CD4-positive, alpha-beta T cell treated with Interferon alpha-2 for 1 hour (primary cell): ENCODE measurements at places on chromosomes 12 and 14.

DNA sequence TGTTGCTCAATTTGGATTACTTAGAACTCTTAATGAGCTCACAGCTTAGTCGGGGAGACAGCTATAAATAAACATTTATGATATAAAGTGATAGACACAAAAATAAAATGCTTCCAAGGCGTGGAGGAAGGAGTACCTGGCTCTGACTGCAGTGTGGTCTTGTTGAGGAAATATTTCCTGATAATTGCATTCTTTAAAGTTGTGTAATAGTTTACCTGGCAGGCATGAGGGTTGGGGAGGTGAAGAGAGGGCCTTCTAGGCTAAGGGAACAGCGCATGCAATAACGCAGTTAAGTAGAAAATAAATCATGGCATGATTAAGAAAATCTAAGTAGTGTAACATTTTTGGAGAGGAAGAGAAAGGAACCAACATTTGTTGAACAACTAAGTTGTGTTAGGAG lies 260.5 kb upstream of the ATP2B1 start:
- no peak for DNase-seq

DNA sequence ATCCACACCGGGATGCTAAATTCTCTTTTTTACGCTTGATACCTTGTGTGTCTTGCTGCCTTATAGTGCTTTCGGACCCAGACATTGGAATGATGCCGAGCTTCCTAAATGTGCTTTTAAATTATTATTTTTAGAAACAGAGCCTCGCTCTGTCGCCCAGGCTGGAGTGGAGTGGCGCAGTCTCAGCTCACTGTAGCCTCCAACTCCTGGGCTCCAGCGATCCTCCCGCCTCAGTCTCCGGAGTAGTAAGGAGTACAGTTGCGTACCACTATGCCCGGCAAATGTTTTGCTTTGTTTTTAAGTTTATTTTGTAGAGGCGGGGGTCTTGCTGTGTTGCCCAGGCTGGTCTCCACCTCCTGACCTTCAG lies 489 bp upstream of the EML5 start:
- no peak for DNase-seq

DNA sequence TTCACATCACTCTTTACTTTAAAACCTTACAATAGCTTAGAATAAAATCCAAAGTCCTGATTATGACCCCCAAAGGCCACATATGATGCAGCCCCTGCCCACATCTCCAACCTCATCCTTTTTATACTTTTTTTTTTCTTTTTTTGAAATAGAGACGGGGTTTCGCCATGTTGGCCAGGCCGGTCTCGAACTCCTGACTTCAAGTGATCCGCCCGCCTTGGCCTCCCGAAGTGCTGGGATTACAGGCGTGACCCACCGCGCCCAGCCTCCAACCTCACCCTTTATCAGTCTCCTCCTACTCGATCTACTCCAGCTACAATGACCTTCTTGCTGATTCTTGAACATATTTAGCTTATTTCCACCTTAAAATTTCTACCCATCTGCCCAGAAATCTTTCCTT lies 1.2 kb upstream of the MAPKAPK5 start:
- no peak for DNase-seq

DNA sequence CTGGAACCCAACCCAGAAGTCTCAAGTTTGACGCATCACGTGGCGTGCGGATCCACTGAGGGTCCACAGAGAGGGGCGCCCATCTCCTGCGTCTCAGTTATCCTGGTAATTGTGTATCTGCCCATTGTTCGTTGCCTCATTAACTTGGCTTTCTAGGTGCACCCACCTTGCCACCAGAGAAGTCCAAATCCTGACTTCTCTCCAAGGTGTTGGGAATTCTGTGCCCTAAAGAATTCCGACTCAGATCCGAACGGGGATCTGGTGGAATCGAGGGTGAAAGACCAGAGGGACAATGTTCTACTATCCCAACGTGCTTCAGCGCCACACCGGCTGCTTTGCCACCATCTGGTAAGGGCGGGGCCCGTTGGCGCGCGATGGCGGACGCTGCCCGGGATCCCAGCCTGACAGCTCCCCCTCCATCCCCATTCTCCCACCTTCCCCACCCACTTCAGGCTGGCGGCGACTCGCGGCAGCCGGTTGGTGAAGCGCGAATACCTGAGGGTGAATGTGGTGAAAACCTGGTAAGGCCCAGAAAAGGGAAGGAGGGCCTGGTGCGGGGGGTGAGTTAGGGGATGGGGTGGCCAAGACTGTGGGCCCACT lies 481 bp downstream of the REC8 start:
- DNase-seq = no peak

DNA sequence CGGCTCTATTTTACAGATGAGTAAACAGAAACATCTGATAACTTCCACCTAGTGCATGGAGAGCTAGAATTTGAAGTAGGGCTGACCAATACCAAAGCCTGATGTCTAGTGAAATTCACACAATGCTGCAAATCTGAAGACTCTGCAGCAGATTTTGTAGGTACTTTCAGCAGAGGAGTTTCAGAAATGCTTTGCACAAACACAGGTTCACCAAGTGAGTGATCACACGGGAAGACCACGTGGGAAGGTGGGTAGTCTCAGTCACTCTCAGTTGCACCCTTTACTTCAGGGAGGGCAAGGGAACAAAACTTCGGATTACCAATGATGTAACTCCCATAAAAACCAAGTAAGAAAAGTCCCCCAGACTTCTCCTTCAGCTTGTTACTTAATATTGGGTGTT lies 63.3 kb upstream of the DAAM1 start:
- DNase-seq = no peak
